ENCODE measurements at places on chromosomes 2 and 18. TPM values are rescaled to one million over a fixed set of nuclear protein-coding genes. Genes with fewer than 3 reads are reported as not detected.

DNA sequence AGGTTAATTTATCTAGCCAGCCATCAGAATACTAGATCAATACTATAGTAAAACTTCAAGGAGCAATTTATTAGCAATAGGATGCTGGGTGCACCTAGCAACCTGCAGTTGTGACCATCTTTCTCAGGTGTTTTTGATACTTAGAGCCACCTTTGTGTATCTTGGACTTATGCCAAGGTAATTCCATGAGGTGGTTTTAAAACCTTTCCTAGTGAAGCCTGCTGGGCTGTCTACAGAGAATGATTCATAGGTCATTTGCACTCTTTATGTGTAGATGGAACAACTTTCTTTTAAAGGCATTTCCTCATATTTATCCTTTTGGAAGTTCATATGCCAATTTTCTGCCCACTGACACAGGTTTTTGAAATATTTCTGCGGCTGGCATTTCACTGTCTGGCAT lies 1030.1 kb upstream of the POU3F3 start:
- DNase-seq, result no peak

DNA sequence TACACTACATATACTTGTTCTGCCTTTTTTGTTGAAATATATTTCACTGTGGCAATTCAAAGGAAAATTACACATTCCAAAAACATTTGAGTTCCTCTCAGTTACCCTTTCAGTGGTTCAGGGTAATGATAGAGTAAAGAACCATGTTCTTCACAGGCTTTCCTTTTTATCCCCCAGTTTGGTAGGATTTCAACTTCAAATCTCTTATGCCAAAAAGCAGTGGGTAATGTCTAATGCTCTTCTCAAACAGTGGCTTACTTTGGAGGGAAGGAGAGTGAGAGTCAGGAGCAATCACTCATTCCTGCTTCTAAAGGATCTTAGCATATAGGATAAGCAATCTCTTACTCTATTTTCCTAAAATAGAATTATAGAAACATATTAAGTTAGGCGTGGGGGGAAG lies 290.6 kb downstream of the ZEB2 start:
- DNase-seq, result no peak

DNA sequence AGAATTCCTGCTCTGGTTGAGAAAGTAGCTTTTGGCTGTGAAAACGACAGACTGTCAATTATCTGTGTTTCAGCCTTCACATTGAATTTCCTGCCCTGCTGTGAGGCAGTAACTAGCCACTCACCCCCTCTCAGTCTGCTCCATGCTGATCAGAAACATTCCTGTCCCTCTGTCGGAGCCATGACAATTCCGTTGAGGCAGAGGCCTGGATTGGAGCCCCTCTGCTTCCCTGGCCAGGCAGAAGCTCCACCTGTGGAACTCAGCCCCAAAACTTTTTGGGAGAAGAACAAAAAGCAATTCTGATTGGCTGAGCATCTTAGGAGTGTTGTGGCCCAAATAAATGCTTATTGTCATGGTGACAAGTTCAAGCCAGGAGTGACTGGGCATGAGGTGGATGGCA lies 60.0 kb downstream of the APOB start:
- no peak for DNase-seq

DNA sequence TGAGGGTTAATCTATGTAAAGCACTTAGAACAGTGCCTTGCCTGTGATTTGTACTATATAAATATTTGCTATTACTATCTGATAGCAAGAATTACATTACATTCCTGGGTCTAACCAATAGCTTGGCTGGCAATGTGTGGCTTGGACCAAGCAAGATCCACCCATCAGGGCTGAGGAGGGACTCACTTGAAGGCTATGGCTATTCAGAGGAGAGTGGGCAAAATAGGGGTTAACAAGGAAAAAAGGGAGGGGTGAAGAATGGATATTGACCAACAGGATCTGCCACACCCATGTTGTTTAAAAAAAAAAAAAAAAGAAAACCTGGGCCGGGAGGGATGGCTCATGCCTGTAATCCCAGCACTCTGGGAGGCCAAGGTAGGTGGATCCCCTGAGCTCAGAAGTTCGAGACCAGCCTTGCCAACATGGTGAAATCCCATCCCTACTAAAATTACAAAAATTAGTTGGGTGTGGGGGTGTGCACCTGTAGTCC lies 20.0 kb upstream of the TMBIM1 start:
- DNase-seq, result no peak

DNA sequence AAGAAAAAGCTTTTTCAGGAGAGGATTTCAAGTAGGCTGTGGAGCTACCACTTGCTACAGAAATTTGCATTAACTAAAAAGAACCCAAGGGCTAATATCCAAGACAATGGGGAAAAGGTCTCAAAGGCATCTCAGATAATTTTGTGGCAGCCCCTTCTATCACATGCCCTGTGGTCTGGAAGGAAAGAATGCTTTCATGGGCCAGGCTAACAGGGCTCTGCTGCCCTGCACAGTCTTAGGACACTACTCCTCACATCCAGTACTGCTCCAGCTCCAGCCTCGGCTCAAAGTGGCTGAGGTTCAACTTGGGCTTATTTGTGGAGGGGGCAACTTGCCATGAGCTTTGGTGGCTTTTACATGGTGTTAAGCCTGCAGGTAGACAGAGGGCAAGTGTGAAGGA lies 1150.3 kb downstream of the CNTNAP5 start:
- DNase-seq, result no peak

- no peak for DNase-seq
Measured at GRCh38 chr2:120761164-120761861, 25.6 kb downstream of the GLI2 start.

DNA sequence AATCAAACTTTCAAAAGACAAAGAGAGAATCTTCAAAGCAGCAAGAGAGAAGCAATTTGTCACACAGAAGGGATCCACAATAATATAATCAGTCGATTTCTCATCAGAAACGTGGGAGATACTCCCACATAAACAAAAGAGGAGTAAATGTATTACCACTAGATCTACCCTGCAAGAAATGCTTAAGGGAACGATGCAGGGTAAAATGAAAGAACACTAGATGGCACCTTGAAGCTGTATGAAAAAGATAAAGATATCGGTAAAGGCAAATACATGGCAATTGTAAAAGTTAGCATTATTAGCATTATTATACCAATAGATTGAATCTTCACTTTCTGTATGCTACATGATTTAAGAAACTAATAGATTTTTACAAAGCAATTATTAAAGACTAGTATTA lies 677.0 kb downstream of the SUCLG1 start:
- no peak for DNase-seq

- no peak for DNase-seq
Measured at GRCh38 chr18:35117372-35117771, 76.2 kb downstream of the MAPRE2 start.

GRCh38 chr2:164102366-164102765 lies 366.6 kb upstream of the FIGN start:
- DNase-seq, result no peak

GRCh38 chr18:28359176-28359575 lies 182.2 kb upstream of the CDH2 start:
- no peak for DNase-seq

- no peak for DNase-seq
Measured at GRCh38 chr2:69292256-69292655, 94.8 kb downstream of the GFPT1 start.

- no peak for DNase-seq
Measured at GRCh38 chr2:63000801-63001200, 49.8 kb upstream of the OTX1 start.

DNA sequence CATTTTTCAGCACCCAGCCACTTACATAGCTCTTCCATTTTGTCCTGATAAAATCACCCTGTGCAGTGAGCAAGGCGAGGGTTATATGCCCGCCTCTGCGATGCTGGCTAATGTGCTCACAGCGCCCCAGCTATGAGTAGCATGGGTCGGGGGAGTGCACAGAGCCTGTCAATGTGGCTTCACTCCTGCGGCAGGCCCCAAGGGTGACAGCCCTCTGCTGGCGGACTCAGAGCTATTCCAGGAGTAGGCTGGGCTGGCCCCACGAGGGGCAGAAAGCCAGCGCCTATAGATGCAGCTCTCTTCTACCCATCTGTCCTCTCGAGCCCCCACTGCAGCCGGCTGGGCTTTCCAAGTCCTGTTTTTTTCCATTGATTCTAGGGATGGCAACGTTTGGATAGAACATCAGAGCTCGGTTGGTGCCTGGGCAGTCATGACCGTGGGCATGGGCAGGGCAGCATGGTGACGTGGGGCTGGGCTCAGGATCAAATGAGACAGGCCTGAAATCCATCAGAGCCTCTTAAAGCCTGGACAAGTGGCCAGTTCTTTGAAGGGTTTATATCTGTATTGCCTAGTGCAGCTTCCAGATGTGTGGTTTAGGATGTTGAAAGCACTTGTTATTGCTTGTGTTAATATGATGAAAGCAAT lies 134.7 kb downstream of the MCFD2 start:
- DNase-seq, result peak; percentile 50

DNA sequence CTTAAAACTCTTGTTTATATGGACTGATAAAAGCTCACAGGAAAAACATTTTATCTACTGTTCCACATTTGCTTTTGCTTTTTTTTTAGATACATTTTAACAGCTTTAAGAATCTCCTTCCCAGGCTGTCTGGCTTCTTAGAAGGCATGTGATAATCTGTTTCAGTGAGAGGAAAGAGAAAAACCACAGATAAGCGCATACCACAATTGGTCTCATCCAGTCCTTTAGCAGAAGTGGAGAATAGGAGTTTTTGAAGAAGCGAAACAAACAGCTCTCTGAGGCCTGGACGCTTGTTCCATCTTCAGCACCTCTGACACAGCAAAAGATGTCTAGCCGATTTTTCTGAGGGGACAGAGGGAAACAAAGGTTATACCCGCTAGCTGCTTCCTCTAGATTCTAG lies 37.6 kb downstream of the RMC1 start:
- no peak for DNase-seq

GRCh38 chr18:50356036-50356945 lies 18.6 kb upstream of the SKA1 start:
- no peak for DNase-seq

DNA sequence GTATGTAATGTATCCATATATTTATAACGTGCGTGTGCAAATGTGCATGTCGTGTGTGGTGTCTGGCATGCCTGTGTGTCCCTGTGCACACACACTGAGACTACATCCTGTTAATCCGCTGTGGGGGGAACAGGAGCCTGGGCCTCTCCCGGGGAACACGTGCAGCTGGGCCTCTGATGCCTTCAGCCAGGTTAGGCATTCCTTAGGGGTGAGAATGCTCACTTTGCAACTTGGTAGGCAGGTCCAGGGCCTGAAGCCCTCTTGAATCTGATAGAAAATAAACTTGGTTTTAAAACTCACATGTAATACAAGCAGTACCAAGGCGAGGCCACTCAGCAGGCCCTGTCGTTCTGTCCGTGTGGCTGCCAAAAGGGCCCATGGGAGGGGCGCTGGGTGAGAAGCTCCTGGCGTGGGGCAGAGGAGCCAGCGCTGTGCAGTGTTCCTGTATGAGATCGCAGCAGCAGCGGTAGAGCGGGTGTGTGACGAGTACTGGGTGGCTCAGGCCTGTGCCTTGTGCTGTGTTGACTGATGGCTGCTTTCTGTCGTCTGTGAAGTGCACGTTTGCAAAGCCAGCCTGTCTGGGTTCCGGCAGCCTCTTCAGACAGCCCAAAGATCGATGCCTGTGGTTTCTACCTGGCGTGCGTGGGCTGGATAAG lies 16.2 kb downstream of the SALL3 start:
- no peak for DNase-seq

GRCh38 chr2:64998658-64999061 lies 9.5 kb downstream of the SLC1A4 start:
- DNase-seq, result no peak

GRCh38 chr2:191489177-191489576 lies 188.8 kb upstream of the NABP1 start:
- DNase-seq, result no peak

- no peak for DNase-seq
Measured at GRCh38 chr2:124888431-124888830, 863.3 kb downstream of the CNTNAP5 start.

DNA sequence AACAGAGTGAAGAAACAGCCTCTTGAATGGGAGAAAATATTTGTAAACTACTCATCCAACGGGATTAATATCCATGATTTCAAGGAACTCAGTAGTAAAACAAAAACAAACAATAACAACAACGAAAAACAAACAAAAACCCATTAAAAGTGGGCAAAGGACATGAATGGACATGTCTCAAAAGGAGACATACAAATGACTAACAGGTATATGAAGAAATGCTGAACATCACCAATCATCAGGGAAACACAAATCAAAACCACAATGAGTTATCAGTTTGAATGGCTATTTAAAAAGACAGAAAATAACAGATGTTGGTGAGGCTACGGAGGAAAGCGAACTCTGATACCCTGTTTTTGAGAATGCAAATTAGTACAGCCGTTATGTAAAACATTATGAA lies 224.8 kb upstream of the NRXN1 start:
- DNase-seq, result no peak

- DNase-seq, result no peak
Measured at GRCh38 chr2:4973973-4974372, 718.2 kb upstream of the SOX11 start.

- DNase-seq, result no peak
Measured at GRCh38 chr2:239377591-239377990, 23.2 kb downstream of the HDAC4 start.

GRCh38 chr2:20931346-20931745 lies 108.4 kb upstream of the LDAH start:
- no peak for DNase-seq

GRCh38 chr18:34977838-34978532 lies 63.2 kb upstream of the MAPRE2 start:
- DNase-seq, result peak; percentile 46

GRCh38 chr2:193837111-193837738 lies 1642.5 kb upstream of the TMEFF2 start:
- DNase-seq, result no peak

- no peak for DNase-seq
Measured at GRCh38 chr18:50094221-50094773, 100.7 kb downstream of the MYO5B start.

GRCh38 chr2:75751360-75751759 lies 40.6 kb upstream of the GCFC2 start:
- DNase-seq, result no peak

DNA sequence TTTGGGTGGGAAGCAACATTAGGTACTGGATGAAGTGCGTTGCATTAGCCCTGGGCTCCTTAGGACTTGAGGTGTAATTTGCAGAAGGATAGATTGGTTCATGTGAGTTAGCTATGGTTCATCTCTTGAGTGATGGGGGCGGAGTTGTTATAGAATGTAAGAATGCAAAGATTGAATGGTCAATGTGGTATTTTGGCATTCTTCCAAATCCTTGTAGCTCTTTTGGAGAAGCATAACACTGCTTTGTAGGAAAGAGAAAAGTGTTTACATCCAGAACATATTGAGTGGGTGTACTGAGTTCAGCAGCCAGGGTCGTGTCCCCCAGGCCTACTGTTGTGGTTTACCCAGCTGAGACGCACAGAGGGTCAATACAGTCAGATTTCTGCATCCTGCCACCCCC lies 173.5 kb downstream of the FMNL2 start:
- no peak for DNase-seq

The MITD1 gene
- 11.8 TPM for total RNA-seq

The RAB6C gene
- total RNA-seq, result 0.09 TPM

The PARD3B gene
- total RNA-seq, result 9.1 TPM

The SERPINB11 gene
- total RNA-seq, result not detected

The MEP1B gene
- not detected for total RNA-seq

The CIB4 gene
- total RNA-seq, result not detected

The ADRA2B gene
- total RNA-seq, result 3.5 TPM

The PRSS56 gene
- 0.23 TPM for total RNA-seq

The ID2 gene
- total RNA-seq, result 49.7 TPM

The NGEF gene
- total RNA-seq, result 0.62 TPM

The CYRIA gene
- 6.5 TPM for total RNA-seq

The DYSF gene
- 48.3 TPM for total RNA-seq

The ADAM23 gene
- total RNA-seq, result 67.6 TPM
